ENCODE measurements at places on chromosomes 3 and 15. TPM values are rescaled to one million over a fixed set of nuclear protein-coding genes. Genes with fewer than 3 reads are reported as not detected.

POTEB gene
- not detected for total RNA-seq

PROK2 gene
- 0.24 TPM for total RNA-seq

CFAP92 gene
- total RNA-seq = 1.1 TPM

STAB1 gene
- total RNA-seq = 0.12 TPM

EIF2B5 gene
- total RNA-seq = 47.0 TPM

SPPL2A gene
- 157 TPM for total RNA-seq

ANKRD34C gene
- not detected for total RNA-seq

LMCD1 gene
- 2.9 TPM for total RNA-seq

CACNA2D2 gene
- 5.4 TPM for total RNA-seq

DNA sequence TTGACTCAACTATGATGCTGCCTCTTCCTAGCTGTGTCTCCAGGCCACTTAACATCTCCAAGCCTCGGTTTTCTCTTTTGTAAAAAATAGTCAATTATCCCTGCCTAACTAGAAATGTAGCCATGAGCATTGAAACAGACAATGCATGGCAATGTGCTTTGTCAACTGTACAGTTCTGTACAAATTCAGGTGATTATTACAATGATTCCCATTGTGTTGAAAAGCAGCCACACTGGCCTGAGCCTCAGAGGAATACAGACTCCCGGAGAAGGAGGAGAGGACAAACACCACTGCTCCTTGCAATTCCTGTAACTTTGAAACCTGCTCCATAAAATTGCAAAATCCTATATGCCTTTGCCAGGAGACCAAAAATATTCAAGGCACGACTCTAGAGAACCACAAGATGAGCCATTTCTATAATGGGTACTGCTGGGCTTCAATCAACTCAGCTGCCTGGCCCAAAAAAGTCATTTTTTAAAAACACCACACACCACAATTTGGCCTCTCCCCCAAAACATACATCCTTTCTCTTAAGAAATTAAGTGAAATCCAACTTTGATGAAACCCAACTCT, 28.6 kb downstream of the DAPK2 start:
- no peak for DNase-seq
- H3K36me3 ChIP-seq = no peaks in the 10 kb centered on the region
- H3K4me1 ChIP-seq = peaks cover 16% of the 10 kb centered on the region
- H3K4me3 ChIP-seq = no peak overlapping the region

DNA sequence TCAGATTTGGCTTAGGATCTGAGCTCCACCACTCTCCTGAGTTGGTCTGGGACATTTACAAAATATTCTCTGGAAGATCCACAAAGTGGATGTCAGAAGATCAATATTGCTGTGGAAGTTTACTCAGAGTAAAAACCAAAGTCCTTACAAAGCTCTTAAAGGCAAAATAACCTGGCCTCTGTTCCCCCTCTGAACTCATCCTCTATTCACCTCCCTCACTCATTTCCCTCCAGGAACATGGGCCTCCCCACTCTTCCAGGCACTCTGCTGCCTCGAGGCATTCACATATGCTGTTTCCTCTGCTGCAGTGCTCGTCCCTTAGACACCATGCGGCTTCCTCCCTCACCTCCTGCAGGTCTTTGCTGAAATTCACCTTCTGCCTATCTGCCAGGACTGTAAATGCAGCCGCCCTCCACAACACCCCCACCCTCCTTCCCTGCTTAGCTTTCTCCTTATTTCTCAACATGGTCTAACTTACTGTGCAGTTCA, 19.1 kb upstream of the CCDC174 start:
- H3K36me3 ChIP-seq = no peaks in the 10 kb centered on the region
- peaks cover 21% of the 10 kb centered on the region for H3K27me3 ChIP-seq
- no peak overlapping the region for H3K4me3 ChIP-seq
- H3K4me1 ChIP-seq = no peaks in the 10 kb centered on the region
- no peak for DNase-seq

DNA sequence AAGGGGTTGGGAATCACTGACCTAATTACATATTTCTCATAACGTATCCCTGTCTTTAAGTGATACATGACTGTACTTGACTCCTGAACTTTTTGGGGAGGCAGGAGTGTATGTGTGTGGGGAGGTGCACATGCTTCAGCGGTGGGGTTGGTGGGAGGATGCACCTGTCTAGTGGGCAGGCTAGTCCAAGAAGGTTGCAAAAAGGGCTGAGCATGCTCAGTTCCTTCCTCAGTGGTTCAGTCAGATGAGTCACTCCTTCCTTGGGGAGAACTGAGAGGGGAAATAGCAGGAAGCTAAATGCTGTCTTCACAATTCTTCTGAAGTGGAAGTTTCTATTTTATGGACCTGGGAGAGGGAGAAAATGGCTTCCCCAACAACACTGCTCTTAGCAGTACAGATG, 24.6 kb upstream of the AP4E1 start:
- DNase-seq = peak; percentile 21
- no peaks in the 10 kb centered on the region for H3K27me3 ChIP-seq
- H3K36me3 ChIP-seq = peaks cover 2% of the 10 kb centered on the region
- H3K27ac ChIP-seq = peak overlapping the region; percentile 19
- H3K4me3 ChIP-seq = peak overlapping the region; percentile 17
- H3K4me1 ChIP-seq = peaks cover 82% of the 10 kb centered on the region

- H3K27me3 ChIP-seq = peaks cover 2% of the 10 kb centered on the region
- DNase-seq = no peak
- H3K4me1 ChIP-seq = peaks cover 27% of the 10 kb centered on the region
- H3K36me3 ChIP-seq = peaks cover 4% of the 10 kb centered on the region
These were observed 51.6 kb upstream of the C15orf39 start for GRCh38 chr15:75149867-75150709.

DNA sequence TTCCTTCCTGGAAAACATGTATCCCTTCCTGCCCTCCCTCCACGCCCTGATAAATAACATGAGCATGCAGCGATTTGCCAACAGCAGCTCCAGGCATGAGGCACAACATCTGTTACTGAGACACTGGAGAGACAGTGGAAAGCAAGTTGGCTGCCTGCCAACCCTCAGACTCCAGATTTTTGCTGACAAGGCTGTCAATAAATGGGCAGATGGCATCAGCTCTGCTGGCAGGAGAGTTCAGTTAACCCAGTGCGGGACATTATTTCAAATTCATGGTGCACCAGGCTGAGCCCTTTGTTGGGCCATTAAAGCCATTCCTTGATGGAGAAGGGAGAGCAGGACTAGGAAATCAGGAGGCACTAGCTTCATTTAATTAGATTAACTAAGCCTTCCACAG, 293.3 kb downstream of the MEX3B start:
- H3K4me3 ChIP-seq = no peak overlapping the region
- H3K27ac ChIP-seq = no peak overlapping the region
- no peaks in the 10 kb centered on the region for H3K4me1 ChIP-seq

- H3K27ac ChIP-seq = no peak overlapping the region
- H3K4me3 ChIP-seq = no peak overlapping the region
- H3K36me3 ChIP-seq = no peaks in the 10 kb centered on the region
- no peaks in the 10 kb centered on the region for H3K4me1 ChIP-seq
These were observed 135.8 kb upstream of the CTDSPL start for GRCh38 chr3:37725842-37726241.

DNA sequence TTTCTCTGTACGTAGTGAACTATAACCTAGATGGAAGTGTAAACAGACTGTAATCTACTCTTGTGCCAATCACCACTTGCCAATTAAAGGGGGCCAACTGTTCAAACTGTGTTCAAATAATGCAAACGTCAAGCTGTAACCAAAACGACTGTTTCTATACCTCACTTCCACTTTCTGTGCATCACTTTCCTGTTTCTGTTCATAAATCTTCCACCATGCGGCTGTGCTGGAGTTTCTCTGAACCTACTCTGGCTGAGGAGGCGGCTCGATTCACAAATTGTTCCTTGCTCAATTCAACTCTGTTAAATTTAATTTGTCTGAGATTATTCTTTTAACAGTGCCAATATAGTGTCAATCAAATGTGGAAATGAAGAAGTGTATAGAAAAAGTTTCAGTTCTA, 206.7 kb upstream of the TBC1D5 start:
- H3K4me3 ChIP-seq = no peak overlapping the region
- H3K4me1 ChIP-seq = no peaks in the 10 kb centered on the region
- no peak for DNase-seq
- H3K27me3 ChIP-seq = peaks cover 32% of the 10 kb centered on the region

- H3K27me3 ChIP-seq = peaks cover 42% of the 10 kb centered on the region
- DNase-seq = peak; percentile 44
These were observed 985 bp downstream of the TRPC1 start for GRCh38 chr3:142724682-142725356.

DNA sequence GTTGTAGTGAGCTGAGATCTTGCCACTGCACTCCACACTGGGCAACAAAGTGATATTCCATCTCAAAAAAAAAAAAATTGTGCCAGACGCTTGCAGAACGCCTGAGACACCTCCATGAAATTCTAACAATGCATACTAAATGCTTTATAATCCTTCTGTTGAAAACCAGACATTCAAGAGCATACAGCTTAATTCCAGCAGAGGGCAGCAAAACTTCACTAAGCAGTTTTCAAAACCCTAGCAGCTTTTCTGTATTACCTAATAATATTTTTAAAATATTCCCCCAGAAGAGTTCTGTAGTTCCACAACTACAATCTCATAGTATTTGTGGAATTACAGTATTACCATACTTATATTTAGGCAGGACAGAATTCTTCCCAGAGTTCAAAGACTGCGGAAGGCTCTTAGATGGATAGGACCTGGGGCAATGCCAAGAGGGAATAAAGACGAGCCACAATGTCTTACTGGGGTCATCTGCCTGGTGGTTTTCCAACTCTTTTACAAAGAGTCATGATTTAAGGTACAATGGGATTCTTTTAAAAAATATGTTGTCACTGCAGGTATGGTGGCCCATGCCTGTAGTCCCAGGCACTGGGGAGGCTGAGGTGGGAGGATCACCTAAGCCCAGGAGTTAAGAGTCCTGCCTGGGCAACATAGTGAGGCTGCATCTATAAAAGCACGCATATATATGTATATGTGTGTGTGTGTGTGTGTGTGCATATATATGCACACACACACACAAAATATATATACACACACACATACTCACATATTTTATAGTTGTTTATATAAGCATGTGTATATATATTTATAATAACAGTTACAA, 19.6 kb upstream of the TASOR start:
- DNase-seq = peak; percentile 46
- H3K4me3 ChIP-seq = no peak overlapping the region
- H3K4me1 ChIP-seq = peaks cover 24% of the 10 kb centered on the region

DNA sequence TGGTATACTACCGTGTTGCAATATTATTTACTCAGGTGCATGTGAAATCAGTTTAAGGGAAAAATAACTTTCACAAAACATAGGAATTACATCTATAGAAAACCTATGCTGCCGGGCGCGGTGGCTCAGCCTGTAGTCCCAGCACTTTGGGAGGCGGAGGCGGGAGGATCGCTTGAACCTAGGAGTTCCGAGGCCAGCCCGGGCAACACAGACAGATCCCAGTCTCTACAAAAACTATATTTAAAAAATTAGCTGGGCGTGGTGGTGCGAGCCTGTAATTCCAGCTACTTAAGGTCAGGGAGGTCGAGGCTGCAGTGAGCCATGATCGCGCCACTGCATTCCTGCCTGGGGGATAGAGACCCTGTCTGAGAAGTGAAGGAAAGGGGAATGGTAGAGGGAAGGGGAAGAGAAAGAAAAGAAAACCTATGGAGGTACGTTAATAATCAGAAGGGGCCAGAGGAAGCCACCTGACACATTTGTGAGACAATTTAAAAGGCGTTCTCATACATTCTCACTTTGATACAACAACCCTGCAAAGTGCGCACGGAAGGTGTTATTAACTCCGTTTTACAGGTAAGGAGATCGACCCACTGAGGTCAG, 456 bp upstream of the TMEM62 start:
- H3K27me3 ChIP-seq = peaks cover 6% of the 10 kb centered on the region
- peak overlapping the region; percentile 85 for H3K27ac ChIP-seq
- H3K4me1 ChIP-seq = peaks cover 21% of the 10 kb centered on the region
- peaks cover 2% of the 10 kb centered on the region for H3K36me3 ChIP-seq

- H3K4me1 ChIP-seq = no peaks in the 10 kb centered on the region
- DNase-seq = peak; percentile 31
- H3K4me3 ChIP-seq = no peak overlapping the region
- H3K27ac ChIP-seq = no peak overlapping the region
- no peaks in the 10 kb centered on the region for H3K36me3 ChIP-seq
These were observed 46.3 kb downstream of the GPR171 start for GRCh38 chr3:151156618-151157216.
